Hippocampal formation (tissue), 2 donors: ENCODE measurements at places on chromosomes 12 and 14.

DNA sequence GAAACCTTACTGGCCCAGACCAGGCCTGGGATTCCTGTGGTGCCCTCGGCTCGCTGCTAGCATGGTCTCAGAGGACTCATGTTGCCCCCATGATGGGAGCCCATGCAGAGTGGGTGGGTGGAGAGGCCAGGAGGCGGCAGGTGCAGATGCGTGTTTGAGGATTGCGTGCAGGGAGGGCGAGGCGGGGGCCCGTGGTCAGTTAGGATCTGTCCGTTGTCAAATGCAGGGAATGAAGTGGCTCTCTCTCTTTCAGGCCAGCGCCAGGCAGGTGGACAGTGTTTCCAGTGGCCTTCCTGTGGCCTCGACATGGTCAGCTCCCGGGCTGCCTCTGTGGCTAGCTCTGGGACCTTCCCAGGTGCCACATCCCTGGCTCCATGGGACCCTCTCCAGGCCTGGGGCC lies 39.3 kb upstream of the DLK1 start:
- no peak for DNase-seq

GRCh38 chr14:80395031-80395430 lies 183.7 kb upstream of the DIO2 start:
- no peak for DNase-seq

DNA sequence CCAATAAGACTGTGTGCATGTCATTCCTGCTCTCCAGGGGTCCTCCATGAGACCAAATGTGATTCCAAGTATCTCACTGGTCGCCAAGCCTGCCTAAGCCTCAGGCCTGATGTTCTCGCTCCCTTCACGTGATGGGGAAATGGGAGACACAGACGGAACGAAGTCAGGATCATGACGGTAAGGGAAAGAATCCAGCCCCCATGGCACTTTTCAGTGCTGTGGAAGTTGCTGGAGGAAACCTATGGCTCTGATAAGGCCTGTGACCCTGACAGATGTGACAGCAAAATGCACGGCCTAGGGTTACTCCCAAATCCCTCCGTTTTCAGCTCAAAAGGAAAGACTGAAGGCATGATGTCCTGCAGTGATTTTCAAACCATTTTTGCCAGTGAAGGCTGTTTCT lies 184.9 kb downstream of the CALM1 start:
- no peak for DNase-seq

DNA sequence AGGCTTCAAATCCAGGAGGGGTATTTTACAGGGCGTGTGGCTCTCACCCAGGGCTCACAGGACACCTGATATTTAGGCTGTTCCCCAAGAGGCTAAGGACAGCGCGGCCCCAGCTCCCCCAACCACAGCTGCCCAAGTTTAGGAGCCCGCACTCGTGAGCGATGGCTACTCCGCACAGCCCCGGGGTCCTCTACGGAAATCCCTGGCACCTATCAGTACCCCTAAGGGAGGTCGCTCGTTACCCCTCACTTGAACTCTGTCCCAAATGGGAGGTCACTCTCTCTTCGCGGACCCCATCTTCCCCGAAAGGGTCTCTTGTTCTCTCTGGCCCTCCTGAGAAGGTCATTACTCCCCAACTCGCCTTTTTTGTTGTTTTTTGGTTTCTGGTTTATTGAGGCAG lies 708 bp upstream of the P2RX4 start:
- no peak for DNase-seq

DNA sequence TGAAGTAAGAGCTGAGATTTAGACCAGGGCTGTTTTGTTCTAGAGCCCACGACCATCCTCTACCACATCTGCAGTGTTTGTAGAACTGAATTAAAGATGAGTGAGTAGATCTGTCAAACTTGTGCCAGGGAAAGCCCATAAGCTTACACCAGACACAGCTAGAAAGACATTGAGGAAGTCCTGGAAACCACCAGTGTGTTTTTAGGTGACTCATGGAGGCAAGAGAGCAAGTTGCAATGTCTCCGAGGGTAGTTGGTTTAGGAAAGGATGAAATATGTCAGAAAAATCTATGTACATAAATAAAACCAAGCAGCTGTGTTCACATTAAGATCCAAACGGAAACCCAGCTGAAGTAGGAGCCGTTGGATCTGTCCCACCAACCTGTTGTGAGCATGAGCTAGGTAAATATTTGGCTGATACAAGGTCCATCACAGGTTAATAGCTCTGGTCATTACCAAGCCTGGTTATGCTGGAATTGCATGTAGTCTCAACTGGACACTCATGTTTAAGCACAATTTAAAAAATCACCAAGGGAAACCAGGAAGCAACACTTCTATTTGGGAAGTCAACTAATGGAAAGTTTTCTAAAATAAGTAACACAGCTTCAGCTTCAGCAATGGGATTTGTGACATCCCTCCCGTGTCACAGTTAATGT lies 49.9 kb upstream of the PLEKHG3 start:
- no peak for DNase-seq

DNA sequence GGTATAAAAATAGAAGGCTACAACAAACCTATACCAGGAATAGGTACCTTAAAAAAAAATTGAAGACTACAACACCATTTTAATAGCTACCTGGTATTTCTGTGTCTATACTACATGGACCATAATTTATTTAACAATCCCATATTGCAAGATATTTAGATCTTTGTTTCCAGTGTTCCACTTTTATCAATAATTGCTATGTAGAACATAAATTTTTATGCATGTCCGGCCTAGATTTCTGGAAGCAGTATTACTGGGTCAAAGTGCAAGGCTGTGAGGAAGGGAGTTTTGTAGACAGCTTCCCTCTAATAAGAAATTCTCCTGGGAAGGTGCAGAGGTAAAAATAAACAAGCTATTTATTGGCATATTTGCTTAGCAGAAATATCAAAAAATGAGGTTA lies 4.1 kb upstream of the DCAF11 start:
- DNase-seq = no peak
